Mesothelial cell of epicardium (in vitro differentiated cells): ENCODE measurements at places on chromosomes 5 and 9. TPM values are rescaled to one million over a fixed set of nuclear protein-coding genes. Genes with fewer than 3 reads are reported as not detected.

The SPINK4 gene
- total RNA-seq, result not detected in 3 replicates

The STOML2 gene
- 92.2 to 95.3 TPM (median 93.4 TPM) in 3 replicates for total RNA-seq

DNA sequence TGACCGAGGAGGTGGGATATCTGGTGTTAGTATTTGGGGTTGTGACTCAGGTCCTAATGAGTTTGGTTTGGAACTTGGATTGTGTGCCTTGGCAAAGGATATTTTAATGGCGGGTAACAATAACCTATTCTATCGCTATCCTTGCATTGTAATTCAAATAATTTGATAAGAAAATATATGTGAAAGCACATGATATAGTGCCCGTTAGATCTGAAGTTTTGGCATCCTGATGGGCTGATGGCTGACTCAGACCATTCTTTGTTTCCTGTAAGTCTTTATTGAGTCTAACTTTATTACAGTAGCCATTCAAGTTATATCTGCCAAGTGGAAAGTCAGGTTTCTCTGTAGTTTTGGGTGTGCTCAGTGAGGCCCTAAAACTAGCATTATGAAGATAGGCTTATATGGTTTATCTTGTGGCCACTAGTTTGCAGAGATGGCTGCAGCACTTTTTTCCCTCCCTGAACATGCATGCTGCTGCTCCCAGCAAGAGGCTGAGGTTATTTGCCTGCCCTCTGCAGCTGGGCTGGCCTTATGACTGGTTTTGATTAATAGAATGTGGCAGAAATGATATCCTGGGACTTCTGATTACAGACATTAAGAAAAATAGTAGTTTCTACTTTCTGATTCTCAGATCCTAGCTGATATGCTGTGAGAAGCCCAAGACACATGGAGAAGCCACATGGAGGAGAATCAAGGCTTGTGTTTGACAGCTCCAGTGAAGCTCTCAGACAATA lies 46.6 kb downstream of the CFAP95 start:
- no peaks in the 10 kb centered on the region for H3K27me3 ChIP-seq
- no peak overlapping the region for H3K27ac ChIP-seq
- no peak overlapping the region for H3K4me3 ChIP-seq
- no peaks in the 10 kb centered on the region for H3K36me3 ChIP-seq

- peaks cover 29% of the 10 kb centered on the region for H3K4me1 ChIP-seq
- H3K4me3 ChIP-seq, result no peak overlapping the region
- H3K27me3 ChIP-seq, result no peaks in the 10 kb centered on the region
- DNase-seq, result no peak
- H3K36me3 ChIP-seq, result peaks cover 11% of the 10 kb centered on the region
- no peak overlapping the region for H3K27ac ChIP-seq
These were observed 32.6 kb downstream of the SSBP2 start for GRCh38 chr5:81718300-81718699.

The RNF224 gene
- 0.16 to 0.41 TPM (median 0.29 TPM) in 3 replicates for total RNA-seq

DNA sequence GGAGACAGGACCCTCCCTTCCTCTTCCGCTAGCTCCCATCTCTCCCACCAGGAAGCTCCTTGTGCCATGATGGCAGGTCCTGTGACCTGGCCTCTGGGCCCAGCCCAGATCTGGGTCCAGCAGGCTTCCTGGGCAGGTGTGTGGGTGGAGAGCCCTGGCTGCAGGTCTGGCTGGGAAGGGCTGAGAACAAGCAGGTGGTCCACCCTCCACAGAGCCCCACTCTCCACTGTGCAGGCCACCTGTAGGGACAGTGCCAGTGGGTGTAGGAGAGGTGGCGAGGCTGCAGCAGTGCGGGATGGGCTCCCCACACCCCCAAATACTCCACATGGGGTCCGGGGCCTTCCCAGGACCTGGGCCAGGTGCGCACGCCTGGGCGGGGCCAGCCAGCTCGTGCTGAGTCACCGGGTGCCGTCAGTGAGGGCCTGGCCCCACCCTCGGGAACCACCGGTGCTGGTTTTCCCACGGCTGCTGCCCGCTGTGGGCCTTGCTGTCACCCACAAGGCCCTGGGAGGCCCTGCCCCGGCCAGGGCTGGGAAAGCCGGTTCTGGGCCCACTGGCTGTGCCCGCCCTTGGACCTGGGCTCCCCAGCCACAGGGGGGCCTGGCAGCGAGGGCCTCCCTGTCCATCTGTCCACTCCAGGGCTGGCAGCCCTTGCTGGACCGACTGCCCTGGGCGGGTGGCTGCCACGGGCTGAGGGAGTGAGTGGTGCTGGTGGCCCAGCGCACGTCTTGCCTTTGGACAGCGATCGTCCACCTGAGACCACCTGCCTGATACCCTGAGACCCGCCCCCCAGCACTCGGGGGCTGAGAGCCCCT lies 9.3 kb upstream of the NRARP start:
- H3K27me3 ChIP-seq, result no peaks in the 10 kb centered on the region
- no peak overlapping the region for H3K4me3 ChIP-seq
- H3K36me3 ChIP-seq, result no peaks in the 10 kb centered on the region

The SLC23A1 gene
- total RNA-seq, result not detected in 3 replicates

The IFNK gene
- total RNA-seq, result not detected in 3 replicates

GRCh38 chr5:169280286-169280685 lies 20.7 kb downstream of the SLIT3 start:
- no peak overlapping the region for H3K4me3 ChIP-seq
- peaks cover 6% of the 10 kb centered on the region for H3K4me1 ChIP-seq
- H3K27me3 ChIP-seq, result no peaks in the 10 kb centered on the region
- no peak for DNase-seq
- no peaks in the 10 kb centered on the region for H3K36me3 ChIP-seq

The RLN2 gene
- 2.8 to 3.8 TPM (median 3.4 TPM) in 3 replicates for total RNA-seq

The MEGF9 gene
- total RNA-seq, result 15.7 to 16.3 TPM (median 15.7 TPM) in 3 replicates

DNA sequence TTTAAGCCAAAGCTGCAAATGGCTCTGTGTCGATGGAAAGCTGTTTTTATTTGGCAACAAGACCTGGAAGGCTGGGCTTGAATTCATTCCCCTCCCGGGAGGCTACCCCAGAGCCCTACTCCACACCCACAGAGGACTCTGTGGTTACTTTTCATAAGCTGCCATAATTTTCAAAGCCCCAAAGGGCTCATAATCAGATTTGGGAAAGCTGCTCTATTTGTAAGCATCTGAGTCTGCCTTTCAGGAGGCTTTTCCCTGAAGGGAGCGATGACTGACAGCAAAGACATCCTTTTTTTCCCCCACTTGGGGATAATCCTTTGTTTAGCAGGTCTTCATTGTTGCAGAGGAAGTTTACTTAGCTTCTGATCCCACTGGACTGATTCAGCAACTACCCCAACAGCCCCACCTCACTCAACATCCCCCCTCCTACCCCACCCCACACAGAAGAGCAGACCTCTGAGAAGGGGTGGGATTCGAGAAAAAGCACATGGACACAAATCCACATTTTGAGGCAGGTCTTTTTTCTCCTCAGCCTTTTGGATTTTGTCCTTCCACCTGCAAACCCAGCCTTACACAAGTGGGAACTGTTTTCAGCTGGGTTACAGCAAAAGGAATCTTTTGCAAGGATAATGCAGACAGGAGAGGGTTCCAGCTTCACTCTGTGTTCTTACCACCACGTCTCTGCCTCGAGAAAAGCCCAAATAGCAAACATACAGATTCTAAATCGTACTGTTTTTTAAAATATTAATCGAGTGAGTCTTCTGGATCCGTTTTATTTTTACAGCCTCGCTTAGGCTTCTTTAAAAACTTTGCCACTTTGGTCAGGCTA lies 244.4 kb upstream of the TUT7 start:
- DNase-seq, result no peak
- no peaks in the 10 kb centered on the region for H3K27me3 ChIP-seq
- no peaks in the 10 kb centered on the region for H3K36me3 ChIP-seq
- H3K27ac ChIP-seq, result peak overlapping the region; percentile 54
- H3K4me3 ChIP-seq, result no peak overlapping the region
- H3K4me1 ChIP-seq, result peaks cover 46% of the 10 kb centered on the region

DNA sequence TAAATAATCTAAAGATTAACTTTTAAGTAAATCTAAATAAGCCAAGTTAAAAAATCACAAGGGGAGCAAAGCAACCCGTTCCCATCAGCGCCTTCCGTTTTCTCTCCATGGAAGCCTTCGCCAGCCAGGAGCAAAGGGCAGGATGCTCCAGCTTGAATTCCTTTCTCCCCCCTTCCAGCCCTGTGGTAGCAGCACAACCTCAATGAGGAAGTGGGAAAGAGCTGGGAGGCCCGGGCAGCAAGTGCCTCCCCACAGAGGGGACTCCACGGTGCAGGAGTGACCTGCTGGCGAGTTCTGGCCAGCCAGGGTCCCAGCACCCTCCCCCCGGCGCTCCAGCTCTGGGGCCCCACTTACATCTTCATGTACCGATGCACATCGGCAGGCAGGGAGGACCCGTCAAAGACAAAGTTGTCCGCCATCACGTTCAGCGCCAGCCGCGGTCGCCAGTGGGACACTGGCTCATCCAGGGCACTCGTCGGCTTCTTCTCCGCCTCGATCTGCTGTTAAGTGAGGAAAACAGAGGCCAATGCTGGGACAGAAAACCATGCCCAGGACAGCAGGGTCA lies 6.3 kb downstream of the CLPTM1L start:
- H3K4me1 ChIP-seq, result peaks cover 3% of the 10 kb centered on the region
- H3K36me3 ChIP-seq, result peaks cover 16% of the 10 kb centered on the region
- no peak overlapping the region for H3K4me3 ChIP-seq
- no peak overlapping the region for H3K27ac ChIP-seq

The ANKRD31 gene
- total RNA-seq, result 1.1 to 1.4 TPM (median 1.3 TPM) in 3 replicates

DNA sequence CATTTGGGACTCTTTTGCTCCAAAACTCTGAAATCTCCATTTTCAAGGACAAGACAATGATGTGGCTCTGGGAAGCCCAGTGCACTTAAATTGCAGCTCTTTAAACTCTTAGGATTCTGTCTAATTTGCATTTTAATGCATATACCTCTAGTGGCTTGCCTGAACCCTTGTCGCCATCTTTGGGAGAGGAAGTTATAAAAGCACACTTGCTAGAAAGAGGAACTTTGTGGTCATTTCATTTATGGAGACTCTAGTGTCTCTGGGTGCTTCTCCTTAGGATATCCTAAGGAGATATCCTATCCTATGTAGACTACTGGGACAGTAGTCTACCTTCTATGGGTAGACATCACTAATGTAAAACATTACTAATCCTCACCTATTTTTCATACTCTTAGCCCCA lies 77.3 kb upstream of the SLC1A3 start:
- no peaks in the 10 kb centered on the region for H3K36me3 ChIP-seq
- no peaks in the 10 kb centered on the region for H3K27me3 ChIP-seq
- H3K4me1 ChIP-seq, result peaks cover 18% of the 10 kb centered on the region
- DNase-seq, result no peak
- H3K27ac ChIP-seq, result no peak overlapping the region

GRCh38 chr9:94874316-94874715 lies 147.8 kb downstream of the AOPEP start:
- H3K36me3 ChIP-seq, result no peaks in the 10 kb centered on the region
- no peak overlapping the region for H3K4me3 ChIP-seq
- H3K27me3 ChIP-seq, result no peaks in the 10 kb centered on the region
- DNase-seq, result no peak
- H3K27ac ChIP-seq, result peak overlapping the region; percentile 69

The SV2C gene
- total RNA-seq, result 0.02 to 0.18 TPM (median 0.05 TPM) in 3 replicates

DNA sequence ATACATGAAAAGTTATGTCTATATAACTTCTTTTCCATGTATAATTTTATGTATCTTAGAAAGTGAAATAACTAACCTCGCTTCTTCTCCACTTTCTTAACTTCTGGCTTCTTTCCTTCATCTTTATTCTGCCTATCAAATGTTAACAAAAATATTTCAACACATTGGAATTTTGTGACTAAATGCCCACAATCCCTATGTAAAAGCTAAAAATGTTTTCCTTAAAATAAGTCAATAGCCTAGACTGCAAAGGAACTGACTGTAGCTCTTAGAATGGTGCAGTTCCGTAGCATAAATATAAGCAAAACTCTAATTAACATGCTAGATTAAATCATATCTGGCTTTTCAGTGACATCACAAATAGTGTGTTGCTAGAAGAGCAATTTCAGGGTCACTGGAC lies 40.9 kb downstream of the PSIP1 start:
- H3K36me3 ChIP-seq, result peaks cover 32% of the 10 kb centered on the region
- DNase-seq, result no peak

GRCh38 chr5:179287071-179287470 lies 58.2 kb downstream of the ADAMTS2 start:
- H3K27ac ChIP-seq, result no peak overlapping the region
- H3K4me3 ChIP-seq, result no peak overlapping the region
- no peak for DNase-seq
- no peaks in the 10 kb centered on the region for H3K27me3 ChIP-seq
- peaks cover 12% of the 10 kb centered on the region for H3K4me1 ChIP-seq

The NTRK2 gene
- total RNA-seq, result 63.4 to 67.5 TPM (median 65.0 TPM) in 3 replicates

GRCh38 chr9:89606624-89607311 lies 2.0 kb downstream of the GADD45G start:
- peak overlapping the region; percentile 13 for H3K27ac ChIP-seq
- no peaks in the 10 kb centered on the region for H3K36me3 ChIP-seq
- H3K4me1 ChIP-seq, result peaks cover 30% of the 10 kb centered on the region
- DNase-seq, result no peak

The MTMR12 gene
- total RNA-seq, result 22.9 to 23.8 TPM (median 23.6 TPM) in 3 replicates

The FOXD4L3 gene
- 0.25 TPM in 2 of 3 replicates, not detected in the other for total RNA-seq

The PDZD2 gene
- 21.5 to 23.1 TPM (median 22.1 TPM) in 3 replicates for total RNA-seq

The IFNE gene
- 1.6 to 2.0 TPM (median 1.7 TPM) in 3 replicates for total RNA-seq

The NUDT2 gene
- 16.5 to 21.2 TPM (median 17.8 TPM) in 3 replicates for total RNA-seq

The ENHO gene
- 0.96 to 1.1 TPM (median 1.0 TPM) in 3 replicates for total RNA-seq

DNA sequence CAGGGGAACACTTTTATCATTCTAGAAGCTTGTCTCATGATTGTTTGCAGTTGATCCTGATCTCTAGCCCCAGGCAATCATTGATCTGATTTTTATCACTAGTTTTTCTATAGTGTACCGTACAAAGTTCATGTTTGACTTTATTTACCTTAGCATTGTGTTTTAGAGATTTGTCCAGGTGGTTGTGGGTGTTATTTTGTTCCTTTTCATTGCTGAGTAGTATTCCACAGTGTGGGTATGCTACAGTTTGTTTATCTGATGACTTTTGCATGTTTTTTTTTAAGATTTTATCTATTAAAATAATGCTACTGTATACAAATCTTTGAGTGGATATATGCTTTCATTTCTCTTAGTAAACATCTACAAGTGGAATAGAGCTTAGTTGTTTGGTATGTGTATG lies 26.2 kb downstream of the ZNF131 start:
- no peaks in the 10 kb centered on the region for H3K27me3 ChIP-seq
- H3K4me1 ChIP-seq, result no peaks in the 10 kb centered on the region
- peaks cover 25% of the 10 kb centered on the region for H3K36me3 ChIP-seq
- DNase-seq, result no peak

- no peaks in the 10 kb centered on the region for H3K27me3 ChIP-seq
- no peak overlapping the region for H3K4me3 ChIP-seq
- H3K4me1 ChIP-seq, result peaks cover 4% of the 10 kb centered on the region
- H3K27ac ChIP-seq, result no peak overlapping the region
- no peaks in the 10 kb centered on the region for H3K36me3 ChIP-seq
These were observed 242.6 kb upstream of the PAPPA start for GRCh38 chr9:115910959-115911358.

- no peaks in the 10 kb centered on the region for H3K36me3 ChIP-seq
- H3K4me3 ChIP-seq, result no peak overlapping the region
- no peaks in the 10 kb centered on the region for H3K27me3 ChIP-seq
- peaks cover 40% of the 10 kb centered on the region for H3K4me1 ChIP-seq
These were observed 488.1 kb downstream of the IRX1 start for GRCh38 chr5:4083591-4084337.

The TLX3 gene
- total RNA-seq, result not detected in 3 replicates

The ADGRV1 gene
- 22.2 to 25.4 TPM (median 24.6 TPM) in 3 replicates for total RNA-seq

The ACTBL2 gene
- total RNA-seq, result 0.07 TPM in 2 of 3 replicates, not detected in the other

The SPINK14 gene
- not detected in 3 replicates for total RNA-seq

DNA sequence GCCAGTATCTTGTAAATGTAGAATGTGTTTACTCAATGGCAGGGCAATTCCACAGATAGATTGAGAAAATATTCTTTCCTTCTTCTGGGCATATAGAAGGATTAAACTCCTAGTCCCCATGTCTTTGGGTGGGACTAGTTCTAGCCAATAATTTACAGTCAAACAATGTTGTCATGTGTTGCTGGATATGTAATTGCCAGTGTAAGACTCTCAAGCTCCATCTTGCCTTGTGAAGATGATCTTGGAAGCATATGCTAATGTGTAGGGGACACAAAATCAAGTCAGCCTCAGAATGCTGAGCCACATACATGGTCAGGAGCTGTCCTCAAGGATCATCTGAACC lies 386.9 kb downstream of the CETN3 start:
- no peak for DNase-seq
- H3K4me3 ChIP-seq, result no peak overlapping the region
- no peaks in the 10 kb centered on the region for H3K27me3 ChIP-seq
- H3K4me1 ChIP-seq, result no peaks in the 10 kb centered on the region
